Activated naive CD8-positive, alpha-beta T cell treated with anti-CD3 and anti-CD28 coated beads, Interleukin-2, amount 50 U/mL, for 16 hours (primary cell): ENCODE measurements at places on chromosomes 1 and 21.

- no peak for DNase-seq
These were observed 2.5 kb downstream of the EIF4G3 start for GRCh38 chr1:21174230-21174629.

GRCh38 chr1:41501581-41501980 lies 17.1 kb upstream of the EDN2 start:
- no peak for DNase-seq

GRCh38 chr1:178682886-178683285 lies 42.2 kb upstream of the RALGPS2 start:
- no peak for DNase-seq

GRCh38 chr1:232568331-232568852 lies 61.5 kb downstream of the SIPA1L2 start:
- DNase-seq = no peak

GRCh38 chr1:172600615-172601014 lies 58.3 kb upstream of the FASLG start:
- DNase-seq = no peak

GRCh38 chr1:3186526-3186921 lies 117.5 kb downstream of the PRDM16 start:
- no peak for DNase-seq

- DNase-seq = no peak
These were observed 56.7 kb downstream of the KCNC4 start for GRCh38 chr1:110266834-110267233.

GRCh38 chr1:212586206-212587015 lies 22.1 kb upstream of the ATF3 start:
- no peak for DNase-seq

DNA sequence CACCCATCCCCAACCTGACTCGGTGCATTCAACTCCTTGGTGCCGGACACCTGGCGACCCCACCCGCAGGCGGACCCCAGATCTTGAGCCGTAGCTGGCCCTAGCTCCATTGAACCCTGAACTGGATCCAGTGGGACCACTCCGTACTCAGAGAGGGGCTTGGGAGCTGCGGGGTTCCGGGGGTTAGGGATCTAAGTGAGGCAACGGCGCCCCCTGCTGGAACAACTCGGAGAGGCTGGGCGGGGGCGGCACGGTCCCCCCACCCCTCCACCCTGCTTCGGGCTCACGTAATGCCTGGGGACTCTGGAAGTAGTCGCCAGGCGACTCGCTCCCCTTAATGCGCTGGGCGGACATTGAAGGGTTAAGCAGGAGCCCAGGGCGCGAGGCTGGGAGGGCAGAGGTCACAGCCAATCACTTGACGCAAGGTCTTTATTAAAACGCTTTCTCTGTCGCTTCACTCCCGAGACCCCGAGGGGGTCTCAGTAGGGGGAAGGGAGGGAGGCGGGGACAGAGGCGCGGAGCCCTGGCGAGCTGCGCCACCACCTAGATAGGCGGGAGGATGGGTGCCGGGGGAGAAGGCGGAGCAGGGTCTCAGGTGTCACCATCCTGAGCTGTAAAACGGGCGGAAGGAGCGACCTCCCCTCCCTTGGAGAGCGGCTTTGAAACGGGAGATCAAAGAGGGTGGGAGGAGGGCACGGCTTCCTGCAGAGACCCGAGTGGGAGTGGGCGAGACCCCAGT lies 704 bp upstream of the CRABP2 start:
- DNase-seq = peak; percentile 48

DNA sequence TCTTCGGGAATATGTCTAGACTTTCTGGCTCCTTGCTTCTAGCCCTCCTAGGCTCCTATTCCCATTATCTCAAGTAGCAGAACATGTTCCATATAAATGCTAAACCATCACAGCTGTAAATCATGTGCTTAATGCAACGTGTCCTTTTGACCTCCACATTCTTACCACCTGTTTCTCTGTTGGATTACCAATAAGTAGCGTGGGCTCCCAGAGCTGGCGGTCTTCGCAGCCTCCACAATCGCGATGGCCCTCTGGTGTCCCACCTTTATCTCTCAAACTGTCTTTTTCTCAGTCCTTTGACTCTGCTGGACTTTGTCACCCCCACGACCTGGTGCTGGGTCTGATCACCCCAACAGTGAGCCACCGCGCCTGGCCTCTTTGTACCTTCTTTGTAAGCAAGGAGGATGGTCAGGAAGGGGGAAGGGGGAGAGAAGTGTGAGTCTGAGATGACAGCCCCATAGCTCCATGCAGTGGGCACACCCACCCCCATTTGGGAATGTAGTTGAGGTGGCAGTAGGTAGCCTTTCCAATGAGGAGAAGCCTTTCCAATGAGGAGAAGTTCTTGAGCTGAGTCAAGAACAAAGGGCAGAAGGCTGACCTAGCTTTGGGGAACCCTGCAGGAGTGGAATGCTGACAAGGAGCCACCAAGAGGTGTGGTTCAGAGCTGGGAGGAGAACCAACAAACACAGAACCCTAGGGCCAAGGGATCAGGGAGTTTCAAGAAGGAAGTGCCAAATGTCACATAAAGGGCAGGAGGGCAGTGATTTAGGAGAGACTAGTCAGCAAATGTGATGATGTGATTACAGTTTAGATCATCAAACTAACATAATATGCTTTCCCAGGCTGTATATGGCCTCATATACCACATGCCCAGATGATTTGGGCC lies 14.2 kb downstream of the TRAF5 start:
- DNase-seq = no peak

DNA sequence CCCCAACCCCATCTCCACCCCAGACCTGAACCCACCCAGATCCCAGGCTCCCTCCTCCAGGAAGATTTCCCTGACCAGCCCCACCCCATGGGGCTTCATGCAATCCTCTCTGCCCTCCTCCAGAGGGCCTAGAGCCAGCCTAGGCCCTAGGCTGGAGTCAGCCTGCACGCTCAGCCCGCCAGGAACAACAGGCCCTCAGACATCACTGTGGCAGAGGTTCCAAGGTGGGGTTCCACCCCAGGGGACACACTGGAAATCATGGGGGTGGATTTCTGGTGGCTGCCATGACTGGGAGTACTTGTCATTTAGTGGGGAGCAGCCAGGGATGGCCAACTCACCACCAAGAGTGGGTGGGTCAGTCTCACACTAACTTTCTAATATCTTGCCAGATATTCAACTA lies 122.0 kb downstream of the GLIS1 start:
- DNase-seq = no peak

DNA sequence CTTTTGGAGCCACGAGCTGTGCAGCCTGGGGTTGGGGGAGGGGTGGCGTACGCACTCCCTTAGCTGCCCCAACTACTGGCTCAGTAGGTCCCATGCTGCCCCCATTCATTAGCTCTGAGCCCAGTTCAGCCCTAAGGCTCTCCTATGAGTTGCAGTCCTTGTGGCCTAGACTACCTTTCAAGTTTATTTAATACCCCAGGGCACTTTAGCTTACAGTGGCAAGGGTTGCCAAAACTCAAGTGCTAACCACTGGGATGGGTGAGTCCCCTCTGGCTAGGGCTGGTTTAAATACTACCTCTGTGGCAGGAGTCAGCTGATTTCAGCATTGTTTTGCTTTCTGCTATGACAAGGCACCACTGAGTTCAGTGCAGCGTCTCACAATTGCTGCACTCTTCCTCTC lies 118.2 kb downstream of the ODF2L start:
- no peak for DNase-seq

- no peak for DNase-seq
These were observed 6.8 kb downstream of the ATP1A1 start for GRCh38 chr1:116379674-116380498.

- DNase-seq = no peak
These were observed 6.9 kb upstream of the TAS1R2 start for GRCh38 chr1:18866314-18866713.

DNA sequence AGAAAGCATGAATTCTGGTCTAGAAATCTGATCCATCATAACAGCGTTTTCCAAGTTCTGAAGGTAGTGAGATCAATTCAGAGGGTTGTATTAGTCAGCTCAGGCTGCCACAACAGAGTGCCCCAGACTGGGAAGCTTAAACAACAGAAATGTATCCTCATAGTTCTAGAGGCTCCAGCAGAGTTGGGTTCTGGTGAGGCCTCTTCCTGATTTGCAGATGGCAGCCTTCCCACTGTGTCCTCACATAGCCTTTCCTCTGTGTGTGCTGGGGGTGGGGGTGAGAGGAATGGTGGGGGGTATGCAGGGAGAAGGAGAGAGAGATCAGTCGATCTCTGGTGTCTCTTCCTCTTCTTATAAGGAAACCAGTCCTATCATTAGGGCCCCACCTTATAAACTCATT lies 15.1 kb downstream of the ZBTB8B start:
- no peak for DNase-seq

GRCh38 chr1:199976496-199977144 lies 50.9 kb upstream of the NR5A2 start:
- no peak for DNase-seq

DNA sequence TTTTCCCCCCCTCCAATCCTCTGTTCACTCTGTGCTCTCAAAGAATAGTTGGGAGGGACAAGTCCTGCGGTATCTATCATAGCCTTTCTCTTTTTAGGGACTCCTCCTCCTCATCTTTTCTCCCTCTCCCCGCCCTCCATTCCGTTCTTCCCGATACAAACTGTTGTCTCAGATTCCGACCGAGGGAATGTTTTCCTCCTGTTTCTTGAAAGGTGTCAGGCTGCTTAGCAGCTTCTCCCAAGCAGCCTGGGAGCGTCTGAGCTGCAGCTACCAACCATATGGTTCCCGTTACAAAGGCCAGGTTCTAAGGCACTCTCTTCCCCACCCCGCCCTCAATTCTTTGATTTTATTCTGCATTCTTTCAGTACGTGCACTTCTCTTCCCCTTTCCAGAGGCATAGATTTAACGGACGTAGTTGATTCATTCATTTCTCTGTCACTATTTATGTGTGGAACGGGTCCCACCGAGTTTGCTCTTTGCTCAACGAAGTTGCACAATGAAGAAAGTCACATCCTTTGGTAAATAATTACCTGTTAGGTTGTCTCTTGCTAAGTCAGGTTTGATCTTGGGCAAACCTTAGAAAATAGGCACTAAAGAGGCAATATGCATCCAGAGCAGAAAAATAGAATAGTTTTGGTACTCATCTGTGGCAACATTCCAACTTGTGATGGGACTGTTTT lies 2.8 kb downstream of the ADGRL2 start:
- DNase-seq = no peak

GRCh38 chr1:25619101-25619890 lies 2.7 kb downstream of the MAN1C1 start:
- DNase-seq = no peak

- no peak for DNase-seq
These were observed 166.7 kb downstream of the GABPA start for GRCh38 chr21:25901330-25901979.

GRCh38 chr1:18546026-18546425 lies 65.3 kb downstream of the KLHDC7A start:
- no peak for DNase-seq

DNA sequence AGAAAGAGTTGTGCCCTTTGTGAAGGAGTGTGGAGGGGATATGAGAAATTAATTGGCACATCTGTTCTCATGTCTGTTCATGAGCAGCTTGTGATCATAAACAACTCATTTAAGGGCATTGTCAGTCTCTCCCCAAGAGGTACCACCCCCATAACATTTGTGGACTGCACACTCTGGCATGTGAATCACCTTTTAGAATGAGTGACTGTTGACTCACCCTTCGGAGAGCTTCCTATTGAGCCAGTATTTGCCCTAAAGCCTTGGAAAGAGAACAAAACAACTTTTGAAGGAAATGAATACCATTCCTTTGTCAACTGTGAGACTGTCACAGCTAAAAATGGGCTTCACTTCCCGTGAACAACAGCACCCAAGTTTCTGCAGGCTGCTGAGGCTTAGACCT lies 27.5 kb upstream of the MYSM1 start:
- no peak for DNase-seq

DNA sequence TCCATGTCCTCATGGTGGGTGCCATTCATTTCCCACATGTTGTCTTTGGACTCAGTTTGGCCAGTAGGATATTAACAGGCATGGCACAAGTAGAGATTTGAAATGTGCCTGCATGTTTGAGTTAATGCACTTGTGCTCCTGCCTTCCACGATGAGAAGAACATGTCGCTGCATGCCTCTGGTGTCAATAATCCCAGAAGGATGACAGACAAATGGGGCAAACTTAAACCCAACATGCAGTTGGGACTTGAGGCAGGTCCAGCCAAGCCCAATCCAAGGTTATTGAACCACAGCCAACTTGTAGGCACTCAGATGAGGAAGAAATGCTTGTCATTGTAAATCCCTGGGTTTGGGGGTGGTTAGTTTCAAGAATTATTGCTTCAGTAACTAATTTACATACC lies 174.6 kb downstream of the TRIM33 start:
- no peak for DNase-seq
